Sciatic nerve (tissue), 2 donors: ENCODE measurements at places on chromosomes 2 and 18.

DNA sequence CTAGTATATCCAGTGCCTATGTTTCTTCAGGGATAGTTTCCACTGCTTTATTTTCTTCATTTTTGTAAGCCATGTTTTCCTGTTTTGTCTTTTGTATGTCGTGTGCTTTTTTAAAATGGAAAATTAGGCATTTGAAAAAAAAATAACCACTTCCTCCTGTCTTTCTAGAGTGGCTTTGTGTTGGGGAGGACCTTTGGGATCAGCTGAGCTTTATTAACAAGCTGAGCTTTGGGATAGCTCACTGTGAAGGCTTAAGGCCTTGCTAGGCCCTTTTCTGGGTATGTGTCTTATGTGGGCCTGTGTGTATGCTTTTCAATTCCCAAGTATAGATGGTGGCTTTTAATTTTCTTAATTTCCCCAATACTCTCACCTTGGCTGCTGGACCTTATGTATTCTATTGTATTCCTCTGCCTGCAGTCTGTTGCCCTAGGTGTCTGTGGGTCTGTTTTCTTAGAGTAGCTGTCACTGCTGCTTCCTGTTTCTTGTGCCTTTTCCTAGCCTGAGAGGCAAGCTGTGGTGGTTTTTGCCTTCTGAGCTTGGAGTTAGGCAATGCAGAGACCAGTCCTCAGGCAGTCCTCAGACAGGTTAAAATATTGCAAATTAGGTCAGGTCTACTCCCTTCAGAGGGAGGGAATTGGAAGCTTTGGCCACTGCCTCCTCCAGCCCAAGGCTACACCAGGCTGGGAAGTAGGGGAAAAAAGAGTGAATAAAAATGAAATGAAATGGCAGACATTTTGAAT lies 134.7 kb downstream of the LDLRAD4 start:
- no peak for DNase-seq

DNA sequence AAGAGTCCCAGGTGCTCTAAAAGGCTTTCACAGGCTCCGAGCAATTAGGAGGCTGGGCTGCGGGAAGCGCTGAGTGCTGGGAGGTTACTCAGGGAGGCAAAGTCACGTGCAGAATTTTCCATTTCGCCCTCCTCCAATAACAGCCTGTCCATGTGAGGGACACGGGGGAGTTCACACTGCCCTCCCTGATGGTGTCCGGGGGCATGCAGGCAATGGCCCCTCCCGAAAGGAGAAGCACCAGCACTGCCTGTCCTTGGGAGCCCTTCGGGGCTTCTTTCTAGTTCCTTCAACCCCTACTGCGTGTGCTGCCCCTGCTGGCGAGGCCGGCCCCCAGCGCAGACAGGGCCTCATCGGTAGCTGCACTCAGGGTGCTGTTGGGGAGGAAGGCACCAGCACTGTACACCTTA lies 63.1 kb upstream of the HPCAL1 start:
- DNase-seq, result peak; percentile 26

DNA sequence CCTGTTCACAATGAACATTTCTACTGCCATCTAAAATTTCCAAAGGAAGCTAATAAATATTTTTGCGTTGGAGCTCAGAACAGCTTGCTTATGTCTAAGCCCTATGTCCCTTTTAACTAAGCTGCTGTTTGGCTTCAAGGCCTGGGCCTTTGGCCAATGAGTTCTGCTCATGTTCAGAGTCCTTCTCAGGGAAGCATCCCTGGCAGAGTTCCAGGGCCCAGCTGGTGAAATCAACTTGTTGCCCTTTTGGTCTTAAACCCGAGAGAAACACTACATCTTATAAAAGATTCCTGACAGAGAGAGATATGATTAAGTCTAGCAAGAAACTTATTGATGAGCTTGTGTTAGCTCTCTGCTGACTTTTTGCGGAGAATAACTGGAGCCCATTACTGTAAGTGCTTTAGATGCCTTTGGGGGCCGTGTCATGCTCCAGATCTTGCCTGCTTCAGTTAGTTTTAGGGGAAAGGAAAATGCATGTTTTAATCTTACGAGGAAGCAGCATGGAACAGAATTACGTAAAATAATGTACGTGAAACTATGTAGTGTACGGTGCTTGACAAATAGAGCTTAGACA lies 102.5 kb upstream of the NOSTRIN start:
- DNase-seq, result peak; percentile 86

DNA sequence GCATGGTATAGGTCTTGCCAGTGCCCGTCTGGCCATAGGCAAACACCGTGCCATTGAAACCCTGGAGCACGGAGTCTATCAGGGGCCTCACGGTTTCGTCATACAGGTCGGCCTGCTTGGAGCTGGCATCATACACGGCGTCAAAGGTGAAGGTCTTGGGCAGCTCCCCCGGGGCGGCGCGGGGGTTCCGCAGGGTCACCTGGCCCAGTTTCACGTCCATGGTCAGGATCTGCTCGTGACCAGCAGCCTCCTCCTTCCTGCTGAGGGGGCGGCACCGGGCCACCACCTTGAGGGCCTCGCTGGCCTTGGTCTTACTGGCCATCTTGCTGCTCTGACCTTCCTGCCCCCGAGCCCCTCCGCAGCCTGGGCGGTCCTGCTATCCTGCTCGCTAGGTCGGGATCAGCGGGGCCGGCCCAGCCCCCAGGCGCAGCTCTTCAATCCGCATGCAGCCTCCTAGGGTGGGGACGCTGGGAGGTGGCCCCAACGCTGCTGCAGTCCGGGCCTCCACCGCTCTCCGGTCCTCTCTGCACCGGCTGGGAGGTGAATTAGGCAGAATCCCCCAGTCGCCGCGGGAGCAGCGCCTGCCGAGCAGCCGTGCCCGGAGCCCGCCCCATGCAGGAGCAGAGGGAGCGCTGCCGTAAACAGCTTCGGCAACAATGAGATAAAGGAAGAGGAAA lies 563 bp downstream of the KIF3C start:
- no peak for DNase-seq

DNA sequence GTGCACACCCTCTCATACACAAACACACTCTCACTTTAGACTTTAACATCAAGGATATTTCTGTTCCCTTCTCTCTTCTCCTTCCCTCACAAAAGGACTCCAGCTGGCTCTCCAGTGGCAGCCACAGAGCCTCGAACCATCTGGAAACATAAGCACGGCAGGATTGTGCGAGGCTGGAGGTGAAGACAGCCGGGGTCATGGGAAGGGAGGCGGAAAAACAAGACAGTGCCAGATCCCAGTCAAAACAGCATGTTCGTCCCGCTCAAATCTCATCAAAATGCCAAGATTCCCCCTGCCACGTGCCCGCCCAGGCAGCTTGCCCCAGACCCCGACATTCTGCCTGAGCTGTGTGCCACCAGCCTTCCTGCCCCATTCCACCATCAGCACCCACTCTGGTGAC lies 180.3 kb downstream of the ZBTB7C start:
- peak; percentile 60 for DNase-seq

- DNase-seq, result no peak
These were observed 51.9 kb downstream of the CDH2 start for GRCh38 chr18:28125051-28125450.
